Progenitor cell of endocrine pancreas (in vitro differentiated cells): ENCODE measurements at places on chromosomes 1 and 21.

GRCh38 chr1:116667078-116667574, 407 bp downstream of the IGSF3 start:
- DNase-seq = peak; percentile 36

DNA sequence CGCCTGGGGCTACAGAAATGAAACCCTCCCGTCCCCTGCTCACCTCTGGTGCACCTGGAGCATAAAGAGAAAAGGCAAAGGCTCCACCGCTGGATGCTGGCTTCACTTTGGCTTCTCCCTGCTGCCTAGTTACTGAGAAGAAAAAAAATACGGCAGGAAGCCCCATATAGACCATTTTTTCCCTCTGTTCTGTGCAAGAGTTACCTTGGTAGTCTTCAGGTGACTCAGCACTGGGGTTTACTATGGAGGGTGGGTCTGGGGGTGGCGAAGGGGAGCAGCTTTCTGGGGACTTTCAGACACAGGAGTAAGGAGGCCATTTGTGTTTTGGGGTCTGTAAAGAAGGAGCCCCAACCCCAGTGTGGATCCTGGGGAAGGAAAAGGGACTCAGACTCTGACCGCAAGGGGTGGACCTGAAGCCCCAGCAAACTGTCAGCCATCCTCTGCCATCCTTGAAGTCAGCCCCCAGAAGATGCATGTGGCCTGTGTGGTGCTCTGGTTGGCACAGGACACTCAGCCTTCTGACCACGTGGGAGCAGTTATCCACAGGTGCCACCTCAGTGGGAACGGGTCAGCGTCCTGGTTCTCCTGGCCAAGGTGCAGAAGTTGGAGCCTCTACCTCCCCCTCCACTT, 25.9 kb upstream of the EPS8L3 start:
- DNase-seq = no peak

DNA sequence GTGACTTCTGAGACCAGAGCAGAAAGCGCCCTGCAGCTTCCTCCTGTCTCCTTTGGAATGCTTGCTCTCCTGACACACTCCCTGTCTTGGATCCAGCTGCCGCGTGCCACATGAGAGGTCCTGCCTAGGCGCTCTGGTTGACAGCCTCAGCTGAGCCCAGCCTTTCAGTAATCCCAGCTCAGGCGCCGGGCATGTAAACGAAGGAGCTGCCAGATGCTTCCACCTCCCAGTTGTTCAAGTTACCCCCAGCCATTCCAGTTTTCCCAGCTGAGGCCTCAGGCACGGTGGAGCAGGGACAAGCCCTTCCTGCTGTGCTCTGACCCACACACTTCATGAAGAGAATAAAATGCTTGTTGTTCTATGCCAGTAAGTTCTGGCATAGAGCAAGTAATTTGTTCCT, 14.3 kb upstream of the CD34 start:
- no peak for DNase-seq

DNA sequence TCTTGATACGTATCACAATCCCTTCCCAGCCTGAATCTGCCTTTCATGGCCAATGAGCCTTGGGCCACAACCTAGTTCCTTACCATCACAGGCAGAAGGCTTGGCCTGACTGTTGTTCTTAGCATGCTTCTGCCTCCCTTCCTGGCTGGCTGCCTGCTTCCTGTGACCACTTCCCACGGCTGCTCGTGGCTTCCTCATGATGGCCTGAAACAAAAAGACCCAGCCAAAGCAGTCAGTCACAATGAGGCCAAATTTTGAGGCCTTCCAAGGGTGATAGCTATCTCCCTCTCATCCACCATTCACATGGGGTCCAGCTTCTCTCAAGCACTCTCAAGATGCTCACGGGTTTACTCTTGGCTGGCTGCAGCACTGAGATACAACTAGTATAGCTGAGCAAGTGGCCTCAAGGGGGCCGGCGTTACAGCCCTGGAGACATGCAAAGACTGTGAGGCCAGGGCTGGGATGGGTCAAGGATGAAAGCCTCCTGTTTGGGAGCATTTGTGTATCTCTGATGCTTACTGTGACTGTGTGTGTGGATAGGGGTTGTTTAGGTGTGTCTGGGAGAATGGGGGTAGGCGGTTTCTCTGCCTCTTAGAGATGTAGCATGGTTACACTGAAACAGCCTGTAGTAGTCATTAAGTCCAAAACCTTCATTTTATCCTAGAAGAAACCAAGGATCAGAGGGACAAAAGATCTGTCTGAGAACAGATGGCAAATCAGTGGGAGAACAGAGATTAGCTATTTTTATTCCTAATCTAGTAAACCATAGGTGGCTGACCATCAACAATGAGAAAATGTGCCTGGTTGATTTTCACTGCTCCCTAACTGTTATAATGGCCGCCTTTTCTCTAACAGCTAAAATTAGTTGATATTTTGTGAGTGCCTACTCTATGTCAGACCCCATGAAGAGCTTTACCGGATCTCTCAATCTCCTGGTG, 5.4 kb upstream of the TOE1 start:
- DNase-seq = no peak

- DNase-seq = no peak
Observed at GRCh38 chr1:229913489-229913888, 153.5 kb upstream of the GALNT2 start.
